Stimulated activated CD4-positive, alpha-beta T cell treated with anti-CD3 and anti-CD28 coated beads, Interleukin-15, amount 100 ng/mL, for 48 hours (primary cell): ENCODE measurements at places on chromosomes 4 and X.

DNA sequence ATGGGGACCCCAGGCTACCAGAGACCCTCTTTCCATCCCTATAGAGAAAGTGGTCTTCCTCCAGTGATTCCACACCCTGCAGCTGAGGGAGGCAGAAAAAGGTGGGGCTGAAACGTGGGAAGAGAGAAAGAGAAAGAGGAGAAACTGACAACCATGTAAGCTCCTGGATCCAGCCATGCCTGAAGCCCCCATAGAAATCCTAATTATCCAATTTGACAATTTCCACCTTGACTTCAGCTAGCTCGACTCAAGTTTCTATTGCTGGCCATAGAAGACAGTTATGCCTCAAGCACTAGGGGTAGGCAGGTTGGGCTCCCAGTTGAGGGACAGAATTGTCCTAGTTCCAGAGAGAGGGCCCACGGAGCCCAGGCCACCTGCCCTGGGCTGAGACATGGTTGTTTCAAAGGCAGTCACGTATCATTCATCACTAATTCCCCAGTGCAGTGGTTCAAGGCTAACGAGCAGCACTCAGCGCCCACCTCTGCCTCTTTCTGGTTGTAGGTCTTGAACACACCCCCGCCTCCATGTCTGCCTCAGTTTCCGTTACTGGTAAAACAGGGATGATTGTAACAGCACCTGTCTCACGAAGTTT is 39.8 kb upstream of the ASMTL start:
- no peak for DNase-seq

GRCh38 chrX:107728371-107729099 is 47.1 kb downstream of the TSC22D3 start:
- DNase-seq, result no peak

- DNase-seq, result no peak
These were observed 42.8 kb upstream of the FGF16 start for GRCh38 chrX:77404419-77404818.

- DNase-seq, result no peak
These were observed 340.1 kb upstream of the NR3C2 start for GRCh38 chr4:148782284-148782683.
